ENCODE measurements at places on chromosomes 5 and 9.

DNA sequence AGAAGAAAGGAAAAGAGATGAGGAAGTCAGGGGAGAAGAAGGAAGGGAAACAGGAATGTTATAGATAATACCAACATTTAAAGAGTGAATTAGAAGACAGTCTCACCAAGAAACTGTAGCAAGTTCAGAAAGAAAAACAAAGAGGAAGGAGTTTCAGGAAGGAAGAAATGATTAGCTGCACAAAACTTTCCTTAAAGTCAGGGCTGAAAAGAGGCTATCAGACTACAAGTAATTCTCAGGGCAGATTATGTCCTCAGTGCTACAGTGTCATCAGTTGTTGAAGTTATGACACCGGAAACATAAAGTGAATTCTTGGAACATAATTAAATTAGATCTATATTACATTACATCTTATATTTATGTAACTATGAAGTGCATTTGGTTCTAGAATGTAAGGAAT is 226.9 kb downstream of the ARRDC3 start:
- no peak for DNase-seq

- no peak for DNase-seq
Observed at GRCh38 chr5:160605266-160605665, 183.6 kb downstream of the PTTG1 start.

- no peak for DNase-seq
Observed at GRCh38 chr9:36840898-36841536, 193.1 kb downstream of the PAX5 start.

GRCh38 chr9:114588210-114588609 is 641 bp downstream of the ATP6V1G1 start:
- DNase-seq, result no peak

DNA sequence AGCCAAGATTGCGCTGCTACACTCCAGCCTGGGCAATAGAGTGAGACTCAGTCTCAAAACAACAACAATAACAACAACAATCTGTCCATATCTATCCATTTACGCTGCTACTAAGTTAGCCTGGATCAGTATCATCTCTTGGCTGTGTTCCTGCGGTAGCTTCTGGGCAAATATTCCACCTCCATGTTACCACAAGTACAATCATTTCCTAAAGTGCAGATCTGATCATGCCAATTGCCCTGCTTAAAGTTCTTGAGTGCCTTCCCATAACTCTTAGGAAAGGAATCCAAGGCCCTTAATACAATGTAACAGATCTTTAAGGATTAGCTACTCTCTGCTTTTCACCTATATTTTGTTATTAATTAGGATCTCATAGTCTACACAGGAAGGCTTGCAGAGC is 15.4 kb upstream of the PPP2R2B start:
- DNase-seq, result no peak

GRCh38 chr5:34016750-34017149 is 8.9 kb upstream of the AMACR start:
- DNase-seq, result no peak

GRCh38 chr5:82348784-82349425 is 70.8 kb upstream of the RPS23 start:
- DNase-seq, result no peak

GRCh38 chr5:51202161-51202560 is 181.1 kb upstream of the ISL1 start:
- no peak for DNase-seq

- peak; percentile 23 for DNase-seq
Observed at GRCh38 chr9:92669527-92669889, 423 bp downstream of the IPPK start.

DNA sequence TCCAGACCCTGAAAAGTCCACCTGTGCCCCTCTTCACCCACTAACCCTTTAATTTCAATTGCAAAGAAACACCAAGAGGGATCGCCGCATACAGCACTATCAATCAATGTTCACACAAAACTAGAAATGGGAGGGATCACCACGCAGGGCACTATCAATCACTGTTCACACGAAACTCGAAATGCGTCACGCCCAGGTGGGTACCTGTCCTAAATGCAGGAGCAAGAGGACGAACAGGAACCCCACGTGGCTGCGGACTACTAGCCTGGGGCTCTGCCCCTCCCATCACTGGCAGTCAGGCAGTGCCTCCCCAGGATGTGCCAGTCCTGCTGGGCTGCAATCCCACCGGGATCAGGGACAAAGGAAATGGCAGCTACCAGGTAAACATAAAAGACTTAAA is 28.2 kb downstream of the RASGEF1C start:
- no peak for DNase-seq

GRCh38 chr5:140295414-140295813 is 7.5 kb downstream of the PFDN1 start:
- DNase-seq, result peak; percentile 12

GRCh38 chr5:146734936-146735577 is 143.5 kb downstream of the PPP2R2B start:
- DNase-seq, result no peak

GRCh38 chr9:37904445-37905130 is 661 bp upstream of the SLC25A51 start:
- no peak for DNase-seq

GRCh38 chr5:56482363-56482762 is 249.2 kb upstream of the ANKRD55 start:
- DNase-seq, result no peak

GRCh38 chr9:107755246-107755645 is 265.7 kb upstream of the KLF4 start:
- no peak for DNase-seq

DNA sequence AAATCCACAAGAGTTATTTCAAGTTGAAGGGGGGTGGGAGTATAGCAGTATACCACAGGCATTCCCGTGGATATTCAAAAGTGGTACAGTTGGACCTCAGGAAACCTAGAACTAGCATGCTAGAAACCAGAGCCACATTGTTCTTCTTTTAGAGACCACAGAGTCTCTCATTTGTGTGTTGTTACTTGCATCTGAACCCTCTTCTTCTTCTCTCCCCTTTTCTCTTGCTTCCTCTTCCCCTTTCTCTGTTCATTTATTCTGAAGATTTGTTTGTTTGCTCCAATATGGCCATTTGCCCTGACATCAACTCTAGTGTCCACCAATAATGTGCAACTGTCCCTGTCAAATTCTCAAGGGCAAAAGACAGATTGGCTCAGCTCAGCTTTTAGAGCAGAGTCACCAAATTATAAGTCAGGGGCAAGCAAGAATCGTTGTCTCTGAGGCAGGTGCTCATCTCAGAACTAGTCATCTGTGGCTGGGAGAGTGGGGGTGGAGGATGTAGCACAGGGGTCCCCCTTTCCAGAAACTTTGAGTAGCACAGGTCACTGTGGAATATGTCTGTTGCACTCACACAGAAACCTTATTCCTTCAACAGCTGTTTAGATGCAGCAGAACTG is 321.1 kb downstream of the ARRDC3 start:
- DNase-seq, result no peak

- no peak for DNase-seq
Observed at GRCh38 chr5:60841361-60841760, 2.7 kb downstream of the ELOVL7 start.

GRCh38 chr9:98795970-98796363 is 388 bp downstream of the ANKS6 start:
- peak; percentile 19 for DNase-seq

DNA sequence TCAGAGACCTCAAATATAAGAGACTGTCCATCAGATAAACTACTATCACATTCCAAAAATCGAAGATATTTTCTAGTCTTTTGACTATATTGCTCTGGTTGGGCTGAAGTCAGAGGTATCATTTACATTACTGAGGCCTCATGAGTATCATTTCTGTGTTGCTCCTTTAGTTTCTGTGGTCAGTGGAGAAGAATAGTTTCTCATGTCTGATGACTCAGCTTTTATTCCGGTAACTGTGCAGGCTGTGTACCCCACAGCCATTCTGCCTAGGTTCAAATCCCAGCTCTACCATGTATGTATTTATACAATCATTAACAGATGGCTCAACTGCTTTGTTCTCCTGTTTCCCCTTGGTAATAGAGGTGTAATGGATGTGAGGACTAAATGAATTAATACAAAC is 179.3 kb downstream of the ALDH1A1 start:
- no peak for DNase-seq

DNA sequence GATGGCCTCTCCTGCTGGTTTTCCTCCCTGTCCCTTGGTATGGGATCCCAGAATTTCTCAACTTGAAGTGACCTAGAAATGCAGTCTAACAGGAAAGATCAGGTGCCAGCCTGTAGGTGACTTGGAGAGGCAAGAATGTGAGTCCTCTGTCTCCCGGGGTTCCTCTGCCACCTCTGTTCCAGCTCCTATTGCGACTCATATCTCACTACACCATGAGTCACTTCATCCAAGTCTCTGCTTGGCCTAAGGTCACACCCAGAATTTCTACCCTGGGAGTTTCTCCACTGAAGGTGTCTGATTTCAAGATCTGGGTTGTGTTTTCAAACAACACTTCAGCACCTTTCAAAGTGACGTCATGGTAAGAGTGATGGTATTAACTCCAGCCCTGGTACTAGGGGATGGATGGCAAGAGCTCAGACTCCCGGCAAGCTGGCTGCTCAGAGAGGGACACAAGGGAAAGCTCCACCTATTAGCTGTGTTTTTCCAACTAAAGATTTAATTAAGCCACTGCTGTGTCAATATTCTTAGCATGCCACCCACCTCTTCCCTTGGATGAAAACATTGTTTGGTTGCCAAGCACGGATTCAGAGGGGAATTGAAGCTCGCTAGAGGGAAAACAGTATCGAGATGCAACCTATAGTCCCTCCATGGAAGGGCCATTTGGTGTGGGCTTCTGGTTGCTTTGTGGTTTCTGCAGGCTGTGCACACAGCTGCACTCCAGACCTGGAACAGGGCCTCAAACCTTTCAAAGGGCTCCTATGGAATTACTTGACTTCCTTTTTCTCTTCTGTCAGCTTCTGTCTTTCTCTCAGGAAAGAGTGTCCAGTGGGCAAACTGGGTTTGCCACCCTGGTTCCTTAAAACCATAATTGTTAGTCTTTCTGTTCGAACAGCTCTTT is 205.7 kb downstream of the GAS1 start:
- no peak for DNase-seq

DNA sequence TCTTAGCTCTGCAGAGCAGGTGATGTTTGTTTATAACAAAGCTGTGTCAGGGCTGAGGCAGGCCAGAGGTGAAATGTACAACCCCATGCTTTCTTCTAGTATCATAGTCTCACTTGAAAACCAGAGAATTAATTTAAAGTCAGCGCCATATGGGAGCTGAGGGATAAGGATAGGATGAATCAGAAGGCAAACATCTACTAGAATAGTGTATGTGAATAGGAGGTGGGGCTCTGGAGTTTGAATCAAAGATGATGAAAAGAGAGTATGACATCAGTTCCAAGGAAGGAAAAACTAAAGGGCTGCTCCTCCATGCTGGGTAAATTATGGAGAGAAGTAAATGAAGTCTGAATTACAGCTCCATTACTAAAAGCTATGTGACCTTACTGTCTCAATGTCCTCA is 441.5 kb downstream of the RASEF start:
- DNase-seq, result no peak

- DNase-seq, result no peak
Observed at GRCh38 chr9:34611251-34611810, 566 bp downstream of the RPP25L start.

DNA sequence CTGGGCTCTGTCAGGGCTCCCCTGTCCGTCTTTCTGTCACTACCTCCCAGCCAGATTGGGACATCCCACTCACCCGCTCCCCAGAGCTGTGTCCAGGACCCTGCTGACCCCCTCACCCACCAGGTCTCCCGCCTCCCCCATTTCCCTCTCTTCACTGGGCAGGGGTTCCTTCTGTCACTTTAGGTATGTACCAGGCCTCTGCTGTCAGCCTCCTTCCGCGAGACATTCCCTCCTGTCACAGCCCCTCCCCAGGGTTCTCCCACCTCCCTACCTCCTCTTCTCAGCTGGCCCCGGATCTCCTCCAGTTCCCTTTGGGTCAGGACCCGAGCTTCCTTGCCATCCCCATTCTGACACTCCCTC is 488 bp downstream of the POLR1E start:
- no peak for DNase-seq

DNA sequence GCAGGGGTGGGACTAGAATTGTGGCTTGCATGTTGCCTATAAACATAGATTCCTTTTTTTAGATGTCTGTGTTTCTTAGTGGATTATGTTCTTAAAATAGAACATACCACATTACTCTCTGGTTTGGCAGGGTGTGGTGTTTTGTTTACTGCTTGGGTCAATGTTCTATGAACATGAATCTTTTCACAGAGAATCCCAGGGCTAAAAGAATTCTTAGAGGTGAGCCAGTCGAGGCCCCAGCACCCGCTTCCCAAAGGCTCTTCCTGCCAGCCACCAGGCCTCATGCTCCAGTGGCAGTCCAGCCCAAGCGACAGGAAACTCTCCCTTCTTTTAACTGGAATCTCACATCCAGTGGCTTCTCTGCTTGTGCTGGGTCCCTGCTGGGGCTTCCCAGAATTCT is 126.6 kb downstream of the C9orf152 start:
- DNase-seq, result no peak

GRCh38 chr5:11683666-11684065 is 220.6 kb downstream of the CTNND2 start:
- no peak for DNase-seq

DNA sequence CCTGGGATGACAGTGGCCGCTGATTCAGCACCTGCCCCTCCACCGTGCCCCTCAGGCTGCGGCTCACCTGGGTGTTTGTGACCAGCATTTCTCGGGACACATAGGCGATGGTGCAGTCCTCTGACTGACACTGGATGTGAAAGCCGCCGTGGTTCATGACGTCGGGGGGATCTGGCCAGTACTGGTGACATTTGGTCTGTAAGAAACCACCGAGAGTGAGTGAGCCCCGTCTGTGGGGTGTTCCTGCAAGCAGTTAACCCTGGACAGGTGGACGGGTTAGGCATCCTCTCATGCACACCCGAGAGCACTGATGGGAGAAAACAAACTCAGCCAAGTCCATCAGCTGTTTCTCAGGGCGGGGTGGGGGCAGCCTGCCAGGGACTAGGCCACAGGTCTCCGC is 62.5 kb upstream of the EPB41L4B start:
- DNase-seq, result no peak

DNA sequence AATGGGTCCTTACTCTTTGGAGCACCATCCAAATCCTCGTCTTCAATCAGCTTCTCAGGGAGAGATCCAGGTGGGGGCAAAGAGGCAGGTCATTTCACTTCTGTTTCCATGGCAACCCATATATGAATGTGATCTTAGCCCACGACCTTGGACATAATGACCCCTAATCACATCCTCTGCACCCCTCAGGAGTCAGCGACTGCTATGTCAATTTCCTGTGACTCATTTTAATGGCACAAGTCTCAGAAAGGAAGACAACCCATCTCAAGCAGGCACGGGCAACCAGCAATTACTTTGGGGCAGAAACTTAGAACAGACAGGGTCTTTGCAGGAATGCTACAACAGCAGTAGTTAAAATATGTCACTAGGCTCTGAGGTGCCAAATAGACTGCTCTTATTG is 591.2 kb downstream of the TLR4 start:
- DNase-seq, result no peak

- peak; percentile 33 for DNase-seq
Observed at GRCh38 chr9:84668196-84669012, 1.1 kb upstream of the NTRK2 start.

DNA sequence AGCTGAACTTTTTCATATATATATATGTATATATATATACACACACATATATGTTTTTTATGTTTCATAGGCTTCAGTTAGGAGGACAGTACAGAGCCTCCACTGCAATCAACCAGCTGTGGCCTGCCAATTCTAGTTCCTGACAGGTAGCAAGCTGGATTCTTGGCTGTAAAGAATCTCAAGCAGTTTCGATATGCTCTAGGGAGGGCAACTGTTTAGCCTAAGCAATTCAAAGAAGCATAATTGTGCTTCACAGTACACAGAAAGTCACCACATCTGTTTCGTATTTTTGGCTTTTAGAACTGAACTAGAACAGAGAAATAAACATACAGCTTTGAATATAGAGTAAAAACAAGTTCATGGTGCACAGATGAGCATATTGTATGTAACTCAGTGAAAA is 152.4 kb upstream of the ARRDC3 start:
- no peak for DNase-seq
